ENCODE measurements at places on chromosomes 5 and 9.

- peak; percentile 71 for DNase-seq
These were observed 19.1 kb upstream of the SLC31A2 start for GRCh38 chr9:113131689-113132151.

DNA sequence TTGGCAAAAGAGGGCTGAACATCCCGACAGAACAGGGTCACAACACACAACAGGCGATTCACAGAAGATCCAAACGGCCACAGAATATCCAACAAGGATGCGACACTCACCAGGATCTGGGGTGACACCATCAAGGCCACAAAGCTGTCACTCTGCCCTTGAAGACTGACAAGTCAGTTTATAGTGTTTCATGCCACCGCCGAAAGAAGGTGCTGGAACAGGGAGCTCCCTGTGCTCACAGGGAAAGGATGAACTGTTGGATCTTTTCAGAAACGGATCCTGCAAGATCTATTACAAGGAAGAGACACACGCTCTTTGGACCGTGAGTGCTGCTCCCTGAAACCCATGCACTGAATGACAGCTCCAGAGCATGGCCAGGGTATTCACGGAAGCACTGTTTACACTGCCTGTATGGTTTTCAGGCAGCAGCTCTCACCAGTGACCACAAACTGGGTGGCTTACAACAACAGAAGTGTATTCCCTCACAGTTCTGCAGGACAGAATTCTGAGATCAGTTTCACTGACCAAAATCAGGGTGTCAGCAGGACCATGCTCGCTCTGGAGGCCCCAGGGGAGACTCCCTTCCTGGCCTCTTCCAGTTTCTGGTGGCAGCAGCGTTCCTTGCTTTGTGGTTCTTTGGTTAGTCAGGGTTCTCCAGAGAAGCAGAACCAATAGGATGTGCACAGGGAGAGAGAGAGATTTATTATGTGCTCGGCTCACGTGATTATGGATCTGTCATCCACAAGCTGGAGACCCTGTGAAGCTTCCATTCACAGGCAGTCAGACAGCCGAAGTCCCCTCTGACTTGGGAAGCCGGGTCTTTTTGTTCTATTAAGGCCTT is 52.8 kb downstream of the SEMA4D start:
- no peak for DNase-seq

- DNase-seq, result peak; percentile 84
These were observed 51.0 kb downstream of the FKTN start for GRCh38 chr9:105608721-105609598.

DNA sequence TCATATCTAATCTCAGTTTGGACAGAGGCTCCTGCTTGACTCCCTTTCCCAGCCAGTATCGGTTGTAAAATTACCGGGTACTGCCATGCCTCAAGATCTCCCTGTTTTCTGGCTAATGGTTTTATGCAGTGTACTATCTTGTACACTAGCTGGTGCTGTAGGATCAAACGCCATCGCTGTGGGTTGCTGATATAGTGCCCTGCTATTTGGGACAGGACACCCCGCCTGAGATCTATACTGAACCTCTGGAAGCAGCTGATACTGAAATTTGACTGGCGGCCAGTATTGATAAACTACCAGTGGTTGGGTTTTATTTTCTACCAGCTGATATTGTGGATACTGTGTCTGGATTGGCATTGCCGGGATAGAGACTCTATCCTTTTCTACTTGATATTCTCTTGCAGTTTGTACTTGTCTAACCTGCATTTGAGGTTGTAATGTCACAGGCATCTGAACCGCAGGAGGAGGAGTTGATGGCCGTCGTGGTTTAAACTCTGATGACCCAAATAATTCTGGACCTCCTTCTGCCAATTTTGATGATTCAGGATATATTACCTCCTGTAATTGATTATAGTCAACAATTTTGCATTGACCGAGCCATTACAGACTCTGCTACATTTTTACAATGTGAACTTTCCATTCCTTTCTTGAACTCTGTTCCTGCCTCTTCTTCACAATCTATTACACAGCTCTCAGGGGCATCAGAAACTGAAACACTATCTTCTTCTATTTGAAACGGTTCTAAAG is 112.5 kb upstream of the LARP1 start:
- peak; percentile 82 for DNase-seq

GRCh38 chr5:174387448-174387847 is 336.9 kb upstream of the MSX2 start:
- DNase-seq, result no peak

DNA sequence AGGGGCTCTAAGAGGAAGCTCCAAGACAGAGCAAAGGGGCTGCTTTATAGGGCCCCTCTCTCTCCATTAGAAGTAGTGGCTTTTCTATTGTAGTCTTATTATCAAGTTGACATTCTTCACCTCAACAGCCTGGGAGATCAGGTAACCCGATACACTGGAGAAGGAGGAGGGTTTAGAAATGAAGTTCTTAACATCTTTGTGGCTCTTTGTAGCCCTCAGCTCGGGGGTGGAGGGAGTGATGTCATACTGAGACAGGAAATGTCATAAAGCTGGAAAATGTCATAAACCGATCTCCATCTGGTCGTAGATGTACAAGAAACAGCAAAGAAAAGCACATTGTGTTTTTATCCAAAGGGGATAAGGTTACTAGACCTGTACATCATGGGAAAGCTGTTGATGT is 17.9 kb downstream of the PDZD2 start:
- DNase-seq, result no peak

DNA sequence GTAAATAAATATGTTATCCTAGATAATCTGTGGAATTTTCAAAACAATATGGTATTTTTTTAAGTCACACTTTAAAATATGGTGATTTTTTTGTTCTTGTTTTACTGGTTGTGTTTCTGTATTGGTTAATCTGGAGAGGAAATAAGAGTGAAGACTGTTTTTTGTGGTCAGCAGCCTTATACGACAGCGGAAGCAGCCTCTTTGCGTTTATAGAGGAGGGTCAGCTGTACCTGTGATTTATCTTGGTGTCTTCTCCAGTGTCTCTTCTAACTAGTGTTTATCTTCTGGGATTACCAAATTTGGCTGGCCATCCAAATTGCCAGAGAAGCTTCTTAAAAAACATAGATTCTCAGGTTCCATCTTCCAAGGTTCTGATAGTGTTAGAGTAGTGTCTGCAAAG is 58.7 kb downstream of the ICE1 start:
- no peak for DNase-seq

DNA sequence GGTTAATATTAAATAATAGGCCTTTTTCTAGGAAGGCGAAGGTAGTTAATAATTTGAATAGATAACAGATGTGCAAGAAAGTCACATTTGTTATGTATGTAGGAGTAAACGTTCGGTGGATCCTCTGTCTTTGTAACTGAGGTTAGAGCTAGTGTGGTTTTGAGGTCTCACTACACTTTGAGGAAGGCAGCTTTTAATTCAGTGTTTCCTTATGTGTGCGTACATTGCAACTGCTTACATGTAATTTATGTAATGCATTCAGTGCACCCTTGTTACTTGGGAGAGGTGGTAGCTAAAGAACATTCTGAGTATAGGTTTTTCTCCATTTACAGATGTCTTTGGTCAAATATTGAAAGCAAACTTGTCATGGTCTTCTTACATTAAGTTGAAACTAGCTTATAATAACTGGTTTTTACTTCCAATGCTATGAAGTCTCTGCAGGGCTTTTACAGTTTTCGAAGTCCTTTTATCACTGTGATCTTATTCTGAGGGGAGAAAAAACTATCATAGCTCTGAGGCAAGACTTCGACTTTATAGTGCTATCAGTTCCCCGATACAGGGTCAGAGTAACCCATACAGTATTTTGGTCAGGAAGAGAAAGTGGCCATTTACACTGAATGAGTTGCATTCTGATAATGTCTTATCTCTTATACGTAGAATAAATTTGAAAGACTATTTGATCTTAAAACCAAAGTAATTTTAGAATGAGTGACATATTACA is 45.7 kb downstream of the TGFBR1 start:
- DNase-seq, result peak; percentile 61

- DNase-seq, result no peak
These were observed 27.0 kb downstream of the FAM169A start for GRCh38 chr5:74839229-74839628.

GRCh38 chr5:176747670-176748072 is 62.7 kb upstream of the UNC5A start:
- DNase-seq, result no peak

DNA sequence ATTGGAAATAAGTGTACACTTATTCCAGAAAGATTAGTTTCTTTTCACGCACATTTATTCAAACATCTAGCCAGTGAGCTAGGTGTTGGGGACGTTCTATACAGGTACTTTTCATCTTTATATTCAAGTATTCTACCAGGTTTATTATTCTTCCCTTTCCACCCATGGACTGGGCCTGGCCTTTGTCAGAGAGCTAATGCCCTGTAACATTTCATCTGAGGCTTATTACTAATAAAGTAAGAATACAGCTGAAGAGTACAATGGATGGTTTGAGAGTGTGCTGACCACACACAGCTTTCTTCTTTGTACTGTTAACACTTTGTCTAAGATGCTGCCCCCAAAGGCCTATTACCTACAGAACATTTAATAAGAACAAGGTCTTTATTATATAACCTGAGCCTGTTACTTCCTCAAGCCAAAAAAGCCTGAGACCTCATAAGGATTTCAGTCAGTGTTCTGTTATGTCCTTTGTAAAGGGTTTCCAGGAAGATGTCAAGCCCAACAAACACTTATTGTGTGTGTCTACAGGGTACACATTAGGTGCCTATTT is 93.5 kb downstream of the ZNF608 start:
- DNase-seq, result no peak

- DNase-seq, result peak; percentile 20
These were observed 67.0 kb upstream of the GNE start for GRCh38 chr9:36325081-36325828.

- no peak for DNase-seq
These were observed 8.9 kb upstream of the PKD2L2 start for GRCh38 chr5:137880313-137880712.

- DNase-seq, result no peak
These were observed 230.3 kb downstream of the CRB2 start for GRCh38 chr9:123586275-123586674.

- DNase-seq, result no peak
These were observed 44.8 kb upstream of the CYLC2 start for GRCh38 chr9:102950346-102950745.

GRCh38 chr5:143613329-143613728 is 198.6 kb upstream of the HMHB1 start:
- DNase-seq, result no peak

GRCh38 chr5:94027145-94027544 is 285.7 kb upstream of the POU5F2 start:
- no peak for DNase-seq

DNA sequence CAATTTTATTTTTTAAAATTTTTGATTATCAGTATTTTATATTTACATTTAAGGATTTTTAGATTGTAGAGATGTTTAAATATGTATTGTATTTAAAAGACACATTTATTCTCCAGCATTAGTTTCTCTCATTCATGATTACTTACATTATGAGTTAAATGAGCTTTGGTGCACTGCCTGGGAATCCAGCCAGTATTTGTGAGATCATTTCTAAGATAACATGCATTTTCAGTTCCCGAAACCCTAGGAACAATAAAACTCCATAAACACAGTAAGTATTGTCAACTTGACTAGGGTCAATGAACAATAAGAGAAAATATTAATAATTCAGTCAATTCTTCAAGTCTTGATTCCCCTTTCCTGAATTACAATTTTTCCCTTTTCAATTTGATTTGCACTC is 403.3 kb downstream of the PLK2 start:
- no peak for DNase-seq

- DNase-seq, result no peak
These were observed 34.3 kb downstream of the KCNIP1 start for GRCh38 chr5:170538096-170538465.

DNA sequence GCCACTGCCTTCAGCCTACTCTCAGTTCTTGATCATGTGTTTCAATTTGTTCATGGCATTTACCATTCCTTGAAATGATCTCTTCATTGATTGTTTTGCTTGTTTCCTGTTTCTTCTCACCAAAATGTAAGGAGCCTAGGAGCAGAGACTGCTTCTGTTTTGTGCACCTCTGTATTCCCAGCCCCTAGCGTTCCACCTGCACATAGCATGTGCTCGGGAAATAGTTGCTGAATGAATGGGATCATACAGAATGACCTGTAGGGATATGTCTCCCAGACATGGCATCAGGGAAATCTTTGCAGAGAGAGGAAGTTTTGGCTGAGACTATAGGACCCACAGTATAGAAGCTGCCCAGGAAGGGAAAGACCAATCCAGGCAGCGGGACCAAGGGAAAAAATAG is 6.2 kb upstream of the CERCAM start:
- no peak for DNase-seq

GRCh38 chr9:136784249-136784996 is 6.7 kb upstream of the TMEM141 start:
- peak; percentile 82 for DNase-seq

GRCh38 chr5:66617226-66617861 is 21.2 kb downstream of the MAST4 start:
- no peak for DNase-seq

DNA sequence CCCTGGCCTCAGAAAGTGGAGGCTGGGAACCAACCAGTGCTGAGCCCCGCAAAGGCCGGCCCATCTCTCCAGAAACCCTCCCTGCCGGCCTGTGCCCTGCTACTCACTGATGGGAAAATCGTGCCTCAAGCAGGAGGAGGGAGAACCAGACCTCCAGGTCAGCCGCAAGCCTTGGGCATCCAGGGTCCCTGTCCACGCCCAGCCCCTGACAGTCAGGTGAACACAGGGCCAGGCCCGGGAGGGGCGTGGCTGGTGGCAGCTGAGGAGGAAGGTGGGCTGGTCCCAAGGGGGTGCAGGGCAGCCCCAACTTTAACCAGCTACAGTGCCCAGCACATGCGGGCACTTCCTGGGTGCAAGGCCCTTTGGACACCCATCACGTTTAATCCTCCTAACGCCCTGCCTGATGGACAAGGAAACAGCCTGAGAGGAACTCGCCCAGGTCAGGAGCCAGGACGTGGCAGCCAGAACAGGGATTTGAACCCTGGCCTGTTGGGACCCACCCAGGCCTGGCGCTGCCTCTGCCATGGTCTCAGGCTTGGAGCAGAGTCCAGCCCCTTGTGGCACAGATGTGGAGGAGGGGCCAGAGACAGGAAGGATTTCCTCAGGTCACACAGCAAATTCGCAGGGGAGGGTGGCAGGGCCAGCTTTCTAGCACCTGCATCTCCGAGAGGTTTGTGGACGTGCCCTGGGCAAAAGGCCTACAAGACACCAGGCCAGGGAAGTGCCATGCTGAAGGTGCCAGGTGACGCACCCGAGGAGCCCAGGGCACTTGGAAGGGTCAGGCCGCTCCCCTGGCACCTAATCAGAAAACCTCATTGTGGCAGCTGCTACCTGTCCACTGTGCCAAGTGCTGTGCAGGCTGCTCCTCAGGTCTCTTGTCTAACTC is 4.5 kb downstream of the RALGDS start:
- no peak for DNase-seq

Measured in hematopoietic multipotent progenitor cell treated with erythropoietin and hydrocortisone succinate and interleukin-3 and kit ligand, for 4 days (in vitro differentiated cells).